Central memory CD8-positive, alpha-beta T cell (primary cell): ENCODE measurements at places on chromosomes 13 and 19.

- peaks cover 7% of the 10 kb centered on the region for H3K27me3 ChIP-seq
- no peak overlapping the region for H3K4me3 ChIP-seq
- DNase-seq: no peak
- H3K27ac ChIP-seq: no peak overlapping the region
- no peaks in the 10 kb centered on the region for H3K36me3 ChIP-seq
These were observed 164.8 kb upstream of the KL start for GRCh38 chr13:32851083-32852069.

GRCh38 chr19:28294395-28294794 is 918.6 kb downstream of the UQCRFS1 start:
- H3K4me1 ChIP-seq: no peaks in the 10 kb centered on the region
- no peak overlapping the region for H3K4me3 ChIP-seq
- H3K27ac ChIP-seq: no peak overlapping the region
- H3K27me3 ChIP-seq: peaks cover 7% of the 10 kb centered on the region
- no peak for DNase-seq

DNA sequence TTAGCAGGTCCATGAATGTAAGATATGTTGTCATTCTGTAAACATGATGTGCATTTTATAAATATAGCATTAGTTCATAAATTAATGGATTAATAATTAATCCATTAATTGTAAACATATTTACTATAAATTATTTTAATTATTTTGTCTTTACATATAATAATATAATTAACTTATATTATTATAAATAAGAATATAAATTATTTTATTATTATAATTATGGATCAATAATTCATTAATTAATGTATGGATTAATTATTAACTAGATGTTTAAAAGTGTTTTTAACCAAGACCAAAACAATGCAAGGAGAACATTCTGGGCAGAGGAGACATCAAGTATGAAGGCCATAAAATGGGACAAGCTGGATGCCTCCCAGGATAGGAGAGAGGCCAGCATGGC is 72.0 kb downstream of the RUBCNL start:
- no peak overlapping the region for H3K27ac ChIP-seq
- DNase-seq: no peak
- peaks cover 6% of the 10 kb centered on the region for H3K36me3 ChIP-seq
- H3K4me1 ChIP-seq: peaks cover 19% of the 10 kb centered on the region
- H3K27me3 ChIP-seq: no peaks in the 10 kb centered on the region

- H3K27me3 ChIP-seq: no peaks in the 10 kb centered on the region
- H3K36me3 ChIP-seq: no peaks in the 10 kb centered on the region
- H3K4me1 ChIP-seq: peaks cover 5% of the 10 kb centered on the region
These were observed 126.9 kb downstream of the SIPA1L3 start for GRCh38 chr19:38033658-38034491.

GRCh38 chr13:60701895-60702294 is 304.9 kb downstream of the TDRD3 start:
- H3K36me3 ChIP-seq: no peaks in the 10 kb centered on the region
- DNase-seq: no peak
- H3K27me3 ChIP-seq: no peaks in the 10 kb centered on the region

DNA sequence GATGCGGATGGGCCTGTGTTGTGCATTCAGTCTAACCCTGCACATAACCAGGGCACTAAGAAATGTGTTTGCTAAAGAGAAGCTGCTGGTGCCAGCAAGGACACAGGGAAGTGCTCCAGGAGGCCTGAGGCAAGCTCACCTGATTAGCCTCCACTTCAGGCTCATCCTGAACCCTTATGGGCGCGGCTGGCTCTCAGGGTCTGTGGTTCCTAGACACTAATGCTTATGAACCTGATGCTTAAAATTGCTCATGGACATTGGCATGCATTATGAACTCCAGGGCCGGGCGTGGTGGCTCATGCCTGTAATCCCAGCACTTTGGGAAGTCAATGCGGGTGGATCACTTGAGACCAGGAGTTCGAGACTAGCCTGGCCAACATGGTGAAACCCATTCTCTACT is 34.3 kb downstream of the SERP2 start:
- no peak overlapping the region for H3K27ac ChIP-seq
- no peak overlapping the region for H3K4me3 ChIP-seq
- peaks cover 35% of the 10 kb centered on the region for H3K27me3 ChIP-seq
- peaks cover 1% of the 10 kb centered on the region for H3K36me3 ChIP-seq

DNA sequence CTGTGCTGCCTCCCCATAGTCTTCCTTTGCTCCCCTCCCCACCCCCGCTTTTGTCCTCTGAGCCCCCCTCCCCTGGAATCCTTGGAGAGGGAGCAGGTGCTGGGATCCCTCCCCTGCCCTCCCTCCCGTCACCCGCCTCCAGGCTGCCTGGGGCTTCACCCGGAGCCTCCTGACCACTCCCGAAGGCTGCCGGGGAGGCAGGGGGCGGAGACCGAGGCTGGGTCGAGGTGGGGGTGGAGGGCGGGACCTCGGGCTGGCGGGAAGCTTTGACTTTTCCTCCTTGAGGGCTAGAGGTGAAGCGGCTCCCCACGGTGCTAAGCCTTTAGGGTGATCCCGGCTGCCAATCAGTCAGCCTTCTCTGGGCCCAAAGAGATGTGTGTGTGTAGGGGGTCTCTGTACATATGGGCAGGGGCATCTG is 1.5 kb downstream of the KMT5C start:
- peak overlapping the region; percentile 78 for H3K4me3 ChIP-seq
- H3K27me3 ChIP-seq: peaks cover 12% of the 10 kb centered on the region
- H3K4me1 ChIP-seq: peaks cover 42% of the 10 kb centered on the region

- no peak overlapping the region for H3K27ac ChIP-seq
- no peak for DNase-seq
- H3K4me3 ChIP-seq: no peak overlapping the region
- H3K27me3 ChIP-seq: peaks cover 27% of the 10 kb centered on the region
- no peaks in the 10 kb centered on the region for H3K4me1 ChIP-seq
These were observed 12.3 kb upstream of the HSPH1 start for GRCh38 chr13:31174018-31174417.

- no peak overlapping the region for H3K27ac ChIP-seq
- no peak for DNase-seq
- H3K27me3 ChIP-seq: no peaks in the 10 kb centered on the region
- H3K4me3 ChIP-seq: no peak overlapping the region
- H3K4me1 ChIP-seq: no peaks in the 10 kb centered on the region
These were observed 241.3 kb downstream of the DACH1 start for GRCh38 chr13:71625694-71626093.

GRCh38 chr19:4414800-4415321 is 12.4 kb downstream of the CHAF1A start:
- no peak overlapping the region for H3K4me3 ChIP-seq
- H3K27me3 ChIP-seq: no peaks in the 10 kb centered on the region
- DNase-seq: no peak
- peaks cover 5% of the 10 kb centered on the region for H3K4me1 ChIP-seq
- peaks cover 5% of the 10 kb centered on the region for H3K36me3 ChIP-seq

DNA sequence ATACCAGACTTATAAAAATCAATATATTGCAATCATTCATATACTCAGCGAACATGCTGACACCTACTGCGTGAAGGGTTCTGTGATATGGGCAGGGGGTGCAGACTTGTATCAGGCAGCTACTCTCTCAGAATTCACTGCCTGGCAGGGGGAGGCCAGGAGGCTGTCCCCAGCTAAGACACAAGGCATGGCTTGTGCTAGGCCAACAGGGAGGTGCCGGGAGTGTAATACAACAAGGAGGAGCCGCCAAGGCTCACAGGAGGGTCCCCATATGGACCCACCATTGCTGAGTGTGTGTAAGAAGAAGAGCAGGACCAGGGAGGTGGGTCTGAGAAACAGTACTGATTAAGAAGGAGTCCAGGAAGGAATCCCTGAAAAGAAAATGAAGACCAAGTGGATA is 97.2 kb downstream of the COL4A2 start:
- no peaks in the 10 kb centered on the region for H3K36me3 ChIP-seq
- peaks cover 86% of the 10 kb centered on the region for H3K27me3 ChIP-seq
- DNase-seq: no peak
- no peak overlapping the region for H3K4me3 ChIP-seq
- peaks cover 5% of the 10 kb centered on the region for H3K4me1 ChIP-seq
- H3K27ac ChIP-seq: no peak overlapping the region

GRCh38 chr19:10305139-10305806 is 4.3 kb downstream of the ZGLP1 start:
- H3K36me3 ChIP-seq: peaks cover 4% of the 10 kb centered on the region
- no peaks in the 10 kb centered on the region for H3K27me3 ChIP-seq
- no peak overlapping the region for H3K4me3 ChIP-seq
- no peak overlapping the region for H3K27ac ChIP-seq

DNA sequence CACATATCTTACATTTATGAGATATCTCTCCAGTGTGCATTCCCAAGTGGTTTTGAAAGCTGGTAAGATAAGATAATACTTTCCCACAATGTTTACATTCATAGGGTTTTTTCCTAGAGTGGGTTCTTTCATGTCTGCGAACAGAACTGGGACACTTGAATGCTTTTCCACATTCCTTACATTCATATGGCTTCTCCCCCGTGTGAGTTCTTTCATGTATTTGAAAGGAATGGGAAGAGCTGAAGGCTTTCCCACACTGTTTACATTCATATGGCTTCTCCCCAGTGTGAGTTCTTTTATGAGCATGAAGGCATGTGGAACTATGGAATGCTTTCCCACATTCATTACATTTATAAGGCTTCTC is 19.7 kb downstream of the ZNF433 start:
- no peak overlapping the region for H3K4me3 ChIP-seq
- no peak overlapping the region for H3K27ac ChIP-seq
- no peaks in the 10 kb centered on the region for H3K4me1 ChIP-seq
- H3K36me3 ChIP-seq: peaks cover 19% of the 10 kb centered on the region
- H3K27me3 ChIP-seq: no peaks in the 10 kb centered on the region

DNA sequence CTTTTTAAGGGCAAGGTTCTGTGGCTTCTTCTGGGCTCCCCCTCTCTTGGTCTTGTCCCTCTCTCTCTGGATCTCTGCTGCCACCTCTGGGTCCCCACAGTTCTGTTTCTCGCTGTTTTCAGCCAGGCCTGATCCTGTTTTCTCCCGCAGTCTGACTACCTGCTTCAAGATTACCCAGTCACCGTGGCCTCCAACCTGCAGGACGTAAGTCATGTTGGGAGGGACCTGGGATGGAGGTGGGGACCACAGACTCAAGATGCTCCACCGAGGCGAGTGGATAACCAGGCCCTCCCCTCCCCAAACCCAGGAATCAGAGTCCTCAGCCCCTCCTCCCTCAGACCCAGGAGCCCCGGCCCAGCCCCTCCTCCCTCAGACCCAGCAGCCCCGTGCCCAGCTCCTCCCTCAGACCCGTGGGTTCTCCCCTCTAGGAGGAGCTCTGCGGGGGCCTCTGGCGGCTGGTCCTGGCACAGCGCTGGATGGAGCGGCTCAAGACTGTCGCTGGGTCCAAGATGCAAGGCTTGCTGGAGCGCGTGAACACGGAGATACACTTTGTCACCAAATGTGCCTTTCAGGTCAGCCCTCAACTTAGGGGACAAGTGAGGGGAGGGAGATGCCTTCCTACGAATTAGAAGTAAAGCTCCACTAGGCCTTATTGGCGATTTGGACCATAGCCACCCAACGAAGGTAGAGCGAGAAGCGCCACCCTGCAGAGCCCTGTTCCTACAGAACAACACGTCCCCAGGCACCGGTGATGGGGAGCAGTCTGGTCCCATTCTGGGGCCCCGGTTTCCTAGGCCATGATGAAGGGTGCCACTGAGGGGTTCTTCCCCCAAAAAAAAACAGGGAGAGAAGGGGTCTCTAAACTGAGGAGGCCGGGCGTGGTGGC is 2.2 kb downstream of the FLT3LG start:
- H3K27me3 ChIP-seq: no peaks in the 10 kb centered on the region
- H3K4me3 ChIP-seq: peak overlapping the region; percentile 92
- peaks cover 55% of the 10 kb centered on the region for H3K36me3 ChIP-seq

- no peaks in the 10 kb centered on the region for H3K4me1 ChIP-seq
- peaks cover 4% of the 10 kb centered on the region for H3K36me3 ChIP-seq
- no peak overlapping the region for H3K4me3 ChIP-seq
- no peak overlapping the region for H3K27ac ChIP-seq
- H3K27me3 ChIP-seq: no peaks in the 10 kb centered on the region
These were observed 1171.3 kb downstream of the EFNB2 start for GRCh38 chr13:105364191-105364590.

GRCh38 chr13:90557626-90558025 is 789.9 kb upstream of the MIR17HG start:
- H3K36me3 ChIP-seq: no peaks in the 10 kb centered on the region
- no peak overlapping the region for H3K4me3 ChIP-seq
- no peak overlapping the region for H3K27ac ChIP-seq
- no peak for DNase-seq
- no peaks in the 10 kb centered on the region for H3K4me1 ChIP-seq

GRCh38 chr13:112978561-112979405 is 9.8 kb downstream of the MCF2L start:
- no peak overlapping the region for H3K27ac ChIP-seq
- no peak for DNase-seq
- H3K36me3 ChIP-seq: no peaks in the 10 kb centered on the region
- no peaks in the 10 kb centered on the region for H3K27me3 ChIP-seq
- H3K4me1 ChIP-seq: no peaks in the 10 kb centered on the region

DNA sequence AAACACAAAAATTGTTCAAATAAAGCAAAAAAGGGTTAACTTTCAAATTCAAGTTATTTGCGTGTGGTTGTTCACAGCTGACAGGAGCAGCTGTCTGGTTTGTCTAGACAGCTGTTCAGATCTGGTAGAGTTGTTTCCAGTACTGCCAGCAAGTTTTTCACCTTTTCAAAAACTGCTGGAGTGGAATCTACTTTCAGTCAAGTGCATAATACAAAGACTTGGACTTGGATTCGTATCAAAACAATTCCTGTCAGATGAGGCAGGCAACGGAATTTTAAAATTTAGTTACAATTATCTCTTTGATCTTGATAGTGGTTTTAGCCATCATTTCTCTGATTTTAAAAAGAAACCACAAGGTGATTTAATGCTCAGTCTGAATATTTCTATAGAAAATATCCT is 51.7 kb upstream of the EEF1AKMT1 start:
- no peak overlapping the region for H3K4me3 ChIP-seq
- no peak for DNase-seq
- no peak overlapping the region for H3K27ac ChIP-seq

- H3K4me1 ChIP-seq: no peaks in the 10 kb centered on the region
- H3K27ac ChIP-seq: no peak overlapping the region
- DNase-seq: no peak
- H3K27me3 ChIP-seq: peaks cover 14% of the 10 kb centered on the region
- peaks cover 2% of the 10 kb centered on the region for H3K36me3 ChIP-seq
These were observed 17.1 kb upstream of the GPC5 start for GRCh38 chr13:91381371-91381770.

DNA sequence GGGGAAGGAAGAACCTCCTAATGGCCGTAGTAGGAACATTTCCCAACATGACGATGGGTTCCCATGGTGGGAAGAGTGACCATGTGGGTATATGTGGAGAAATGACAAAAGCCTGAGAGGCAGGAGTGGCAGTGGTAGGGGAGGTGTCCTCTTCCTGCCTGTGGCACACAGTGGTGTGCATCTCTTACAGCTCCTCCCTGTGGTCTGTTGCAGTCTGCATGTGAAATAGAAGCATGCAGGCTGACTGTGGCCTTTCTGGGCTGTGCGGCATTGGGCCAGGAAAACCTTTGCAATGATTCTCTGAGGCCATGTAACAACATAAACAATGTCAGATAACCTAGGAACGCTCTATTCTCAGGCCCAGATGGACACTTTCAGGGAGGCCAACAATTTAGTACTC is 84.0 kb downstream of the LACC1 start:
- H3K4me1 ChIP-seq: no peaks in the 10 kb centered on the region
- no peaks in the 10 kb centered on the region for H3K36me3 ChIP-seq
- no peak for DNase-seq
- H3K27ac ChIP-seq: no peak overlapping the region
- H3K4me3 ChIP-seq: no peak overlapping the region
- peaks cover 2% of the 10 kb centered on the region for H3K27me3 ChIP-seq
